ENCODE measurements at places on chromosomes 13 and 19. TPM values are rescaled to one million over a fixed set of nuclear protein-coding genes. Genes with fewer than 3 reads are reported as not detected.

GRCh38 chr19:32550666-32551065 is 30.3 kb upstream of the PDCD5 start:
- no peak for DNase-seq

- no peak for DNase-seq
These were observed 46.2 kb downstream of the MYO9B start for GRCh38 chr19:17121736-17122293.

- no peak for DNase-seq
These were observed 7.0 kb upstream of the ZC3H4 start for GRCh38 chr19:47120470-47121067.

GRCh38 chr19:38411041-38411712 is 8.3 kb downstream of the FAM98C start:
- DNase-seq, result no peak

GRCh38 chr19:35011091-35011689 is 11.1 kb downstream of the GRAMD1A start:
- DNase-seq, result peak; percentile 87

GRCh38 chr13:20161275-20161950 is 561 bp upstream of the GJA3 start:
- DNase-seq, result peak; percentile 88

- DNase-seq, result peak; percentile 76
These were observed 3.6 kb downstream of the FAM187B start for GRCh38 chr19:35224681-35225571.

GRCh38 chr13:26785838-26786630 is 25.4 kb upstream of the GPR12 start:
- DNase-seq, result peak; percentile 91

DNA sequence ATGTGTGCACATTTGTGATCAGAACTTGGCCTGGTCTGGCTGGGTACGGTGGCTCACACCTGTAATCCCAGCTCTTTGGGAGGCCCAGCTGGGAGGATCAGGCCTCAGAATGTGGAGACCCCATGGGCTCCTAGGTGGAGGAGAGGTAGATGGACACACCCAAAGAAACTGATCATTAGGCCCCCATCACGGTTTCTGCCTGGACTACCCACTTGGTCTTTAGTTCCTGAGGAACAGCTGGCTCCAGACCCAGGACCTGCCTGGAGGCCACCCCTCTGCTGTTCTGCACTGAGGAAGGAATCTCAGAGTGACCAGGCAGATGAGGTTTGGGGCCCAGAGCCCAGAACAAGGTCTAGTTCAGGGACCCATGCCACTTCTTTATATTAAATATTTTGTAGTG is 1.5 kb downstream of the CBLC start:
- no peak for DNase-seq

DNA sequence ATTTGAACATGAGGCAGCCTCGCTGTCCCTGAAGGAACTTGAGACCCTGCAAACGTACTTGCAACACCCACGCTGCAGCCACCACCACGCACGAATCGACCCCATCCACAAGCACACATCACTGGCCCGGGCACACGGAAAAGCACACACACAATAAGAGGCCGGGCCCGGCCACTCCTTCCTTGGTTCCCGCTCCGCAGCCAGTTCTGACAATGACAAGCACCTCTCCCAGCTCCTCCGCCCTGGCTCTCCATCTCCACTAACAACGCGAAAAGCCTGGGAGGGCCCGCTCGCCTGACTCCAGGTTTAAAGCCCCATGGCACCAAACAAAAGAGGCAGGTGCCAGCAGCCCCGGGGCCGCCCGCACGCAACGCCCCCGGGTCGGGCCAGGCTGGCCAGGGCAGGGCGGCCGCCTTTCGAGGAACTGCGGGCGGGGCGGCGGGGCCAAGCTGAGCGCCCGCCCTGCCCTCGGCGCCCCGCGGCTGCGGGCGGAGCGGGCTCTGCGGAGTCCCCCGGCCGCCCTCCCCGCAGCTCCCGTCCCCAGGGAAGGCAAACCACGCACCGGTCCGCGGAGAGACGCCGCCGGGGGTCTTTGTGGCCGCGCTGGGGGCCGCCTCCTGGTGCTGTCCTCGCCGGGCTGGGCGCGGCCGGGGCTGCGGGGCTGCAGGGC is 495 bp downstream of the DCLK1 start:
- no peak for DNase-seq

DNA sequence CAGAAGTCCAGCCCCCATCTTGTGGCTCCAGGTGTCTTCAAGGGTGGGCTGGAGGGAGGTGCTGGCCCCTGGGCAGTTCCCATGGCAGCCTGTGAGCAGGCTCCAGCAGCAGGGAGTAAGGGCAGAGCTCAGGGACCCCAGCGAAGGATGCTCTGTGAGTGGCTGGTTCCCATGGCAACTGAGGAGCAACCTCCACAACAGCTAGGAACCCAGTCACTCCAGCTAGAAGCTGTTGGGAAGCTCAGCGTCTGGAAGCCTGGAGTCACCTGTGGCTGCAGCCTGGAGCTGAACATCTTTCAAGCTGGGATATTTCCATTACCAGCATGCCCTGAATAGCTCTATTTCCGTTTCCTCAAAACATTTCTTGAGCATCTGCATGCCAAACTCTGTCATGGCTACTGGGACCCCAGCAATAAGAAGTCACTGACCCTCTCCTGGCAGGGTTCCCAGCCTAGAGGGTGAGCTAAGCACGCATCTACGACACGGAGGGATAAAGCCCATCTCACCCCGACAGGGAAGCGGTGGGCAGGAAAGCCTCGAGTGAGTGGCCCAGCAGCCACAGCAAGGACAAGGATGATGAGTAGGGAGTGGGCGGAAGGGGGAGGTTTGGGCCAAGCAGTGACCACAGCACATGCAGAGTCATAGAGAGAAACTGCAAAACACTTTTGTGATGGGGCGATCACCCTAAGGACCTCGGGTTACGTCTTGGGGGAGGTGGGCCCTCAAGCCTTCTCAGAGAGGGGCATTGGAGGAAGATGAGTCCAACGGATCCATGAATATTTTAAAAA is 52.6 kb downstream of the ALOX5AP start:
- DNase-seq, result no peak

DNA sequence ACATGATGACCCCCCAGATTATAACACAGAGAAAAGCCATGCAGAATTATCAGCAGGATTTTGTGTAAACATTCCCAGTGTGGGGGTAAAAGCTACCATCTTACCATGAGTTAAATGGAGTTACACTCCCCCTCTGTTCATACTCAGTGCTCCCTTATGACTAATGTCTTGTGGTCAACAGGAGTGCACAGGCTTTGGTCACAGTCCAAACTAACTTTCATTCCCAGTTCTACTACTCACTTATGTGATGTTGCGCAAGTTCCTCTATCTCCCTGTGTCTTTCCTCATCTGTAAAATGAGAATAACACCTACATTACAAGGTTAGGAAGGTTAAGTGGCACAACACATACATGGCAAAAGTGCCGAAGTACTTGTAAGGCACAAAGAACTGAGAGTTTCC is 277.9 kb downstream of the RBM26 start:
- DNase-seq, result no peak

DNA sequence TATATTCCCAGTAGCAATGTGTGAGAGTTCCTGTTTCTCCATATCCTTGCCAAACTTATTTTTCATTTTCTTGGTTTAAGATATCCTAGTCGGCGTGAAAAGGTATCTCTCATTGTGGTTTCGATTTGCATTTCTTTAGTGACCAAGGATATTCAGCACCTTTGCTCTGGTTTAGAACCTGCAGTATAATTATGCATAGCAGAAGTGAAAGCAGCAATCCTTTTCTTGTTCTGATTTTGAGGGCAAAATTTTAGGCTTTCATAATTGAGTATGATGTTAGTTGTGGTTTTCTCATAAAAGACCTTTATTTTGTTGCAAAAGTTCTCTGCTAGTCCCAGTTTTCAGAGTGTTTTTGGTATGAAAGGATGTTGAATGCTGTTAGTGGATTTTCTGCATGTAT is 491.0 kb downstream of the FGF9 start:
- DNase-seq, result no peak

DNA sequence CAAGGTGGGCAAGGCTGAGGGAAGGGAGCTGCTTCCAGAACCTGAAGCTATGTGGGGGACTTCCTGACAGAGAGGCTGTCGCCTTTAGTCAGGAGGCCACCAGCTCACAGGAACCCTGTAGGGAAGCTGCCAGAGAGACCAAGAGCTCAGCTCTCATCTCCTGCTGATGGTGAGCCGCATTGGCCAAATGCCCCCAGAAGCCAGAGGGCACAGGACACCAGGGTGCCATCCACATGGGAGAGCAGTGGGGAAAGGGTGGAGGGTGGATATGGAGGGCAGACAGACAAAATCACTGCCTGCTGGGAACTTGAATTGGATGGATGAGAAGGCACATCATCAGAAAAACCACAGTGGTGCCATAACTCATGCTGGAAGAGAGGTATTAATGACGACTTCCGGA is 36.0 kb downstream of the SERP2 start:
- no peak for DNase-seq

GRCh38 chr13:41273831-41274441 is 10.6 kb upstream of the MTRF1 start:
- no peak for DNase-seq

GRCh38 chr19:55605637-55606470 is at the start of gene ZNF865:
Gene ZNF865 (plus strand): TSS chr19:55605647. CDS start chr19:55613619, 7,972 bp downstream.
- DNase-seq, result peak; percentile 89

DNA sequence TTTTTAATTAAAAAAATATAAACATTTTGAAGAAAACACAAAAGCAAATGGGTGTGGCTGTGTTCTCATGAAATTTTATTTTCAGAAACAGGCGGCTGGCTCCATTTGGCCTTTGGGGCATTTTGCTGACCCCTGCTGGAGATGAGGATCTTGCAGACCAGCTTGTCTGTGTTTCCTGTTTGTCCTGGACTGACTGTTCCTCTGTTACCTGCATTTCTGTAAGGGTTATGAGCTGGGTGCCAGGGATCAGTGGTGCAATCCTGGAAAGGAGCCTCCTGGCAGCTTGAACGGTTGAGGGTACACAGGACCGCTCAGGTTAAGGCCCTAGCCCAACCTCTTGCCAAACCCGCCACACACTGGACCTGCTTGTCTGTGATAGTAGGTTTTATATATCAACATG is 49.9 kb downstream of the ZNF787 start:
- DNase-seq, result peak; percentile 34

GRCh38 chr19:51070334-51071094 is 5.6 kb upstream of the KLK13 start:
- DNase-seq, result no peak

- no peak for DNase-seq
These were observed 8.1 kb downstream of the BLOC1S3 start for GRCh38 chr19:45186509-45187334.

DNA sequence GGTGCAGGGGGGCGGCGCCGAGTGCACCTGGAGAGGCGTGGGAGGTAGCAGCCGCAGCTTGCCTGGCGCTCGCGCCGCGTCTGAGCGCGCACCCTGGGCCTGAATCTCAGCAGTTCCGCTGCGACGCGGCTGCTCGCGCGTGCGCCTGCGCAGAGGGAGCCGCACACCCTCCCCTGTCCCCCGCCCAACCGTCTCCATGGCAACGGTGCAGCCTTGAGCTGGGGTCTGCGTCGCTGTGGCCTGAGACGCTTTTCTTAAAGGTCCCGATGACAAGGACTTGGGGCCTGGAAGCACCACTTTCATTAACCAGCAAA is at the start of gene PNMA8B:
PNMA8B (minus strand) TSS at position 82 of the 314 bp plus-strand sequence. CDS start 402 bp downstream, outside the sequence.
- DNase-seq, result peak; percentile 83

GRCh38 chr19:48252609-48253008 is 3.1 kb downstream of the CARD8 start:
- DNase-seq, result no peak

DNA sequence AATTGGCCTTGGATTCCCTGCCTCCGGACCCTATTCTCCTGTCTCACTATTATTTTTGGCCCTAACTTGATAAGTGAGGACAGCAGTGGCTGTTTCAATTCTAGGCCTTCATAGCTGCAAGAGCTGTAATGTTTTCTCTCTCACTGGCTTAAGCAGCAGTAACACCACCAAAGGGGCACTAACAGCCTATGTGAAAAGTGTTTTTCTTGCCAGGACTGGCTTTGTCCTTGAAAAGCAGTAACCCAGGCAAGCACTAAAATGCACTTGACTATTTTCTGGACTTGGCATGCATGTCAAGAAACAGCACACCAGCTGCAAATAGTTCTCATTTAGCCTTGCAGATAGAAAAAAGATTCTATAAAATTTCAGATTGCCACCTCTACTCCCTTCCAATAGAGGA is 9.3 kb upstream of the FBXL3 start:
- DNase-seq, result no peak

DNA sequence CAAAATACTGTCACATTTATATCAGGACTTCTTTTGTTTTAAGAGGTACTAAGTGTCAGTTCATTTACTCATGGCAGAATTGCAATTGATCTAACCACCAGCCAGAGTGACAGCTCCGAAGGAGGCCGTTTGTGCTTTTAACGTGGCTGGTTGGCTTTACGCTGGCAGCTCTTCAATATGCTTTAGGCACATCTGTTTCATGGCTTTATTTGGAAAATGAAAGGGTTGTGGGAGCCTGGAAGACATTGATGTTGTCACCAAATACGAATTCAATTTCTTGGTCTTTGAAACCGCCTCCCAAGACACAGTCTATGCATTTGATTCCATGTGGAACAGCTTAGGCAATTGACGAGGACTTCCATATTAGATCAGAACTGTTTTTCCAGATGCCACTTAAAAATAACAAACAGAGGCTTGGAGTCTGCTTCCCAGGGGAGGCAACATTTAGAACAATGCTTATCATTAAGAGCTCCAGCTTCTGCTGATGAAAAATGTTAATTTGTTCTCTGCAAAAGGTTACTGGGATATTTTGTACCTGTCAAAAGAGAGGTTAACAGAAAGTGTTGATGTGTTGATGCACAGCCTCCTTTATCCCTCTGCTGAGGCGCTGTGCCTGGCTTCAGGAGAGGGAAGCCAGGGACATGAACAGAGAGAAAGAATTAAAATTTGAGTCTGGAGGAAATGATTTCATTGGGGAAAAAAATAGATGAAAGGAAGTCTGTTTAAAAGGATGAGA is 64.0 kb upstream of the TNFRSF19 start:
- DNase-seq, result no peak

DNA sequence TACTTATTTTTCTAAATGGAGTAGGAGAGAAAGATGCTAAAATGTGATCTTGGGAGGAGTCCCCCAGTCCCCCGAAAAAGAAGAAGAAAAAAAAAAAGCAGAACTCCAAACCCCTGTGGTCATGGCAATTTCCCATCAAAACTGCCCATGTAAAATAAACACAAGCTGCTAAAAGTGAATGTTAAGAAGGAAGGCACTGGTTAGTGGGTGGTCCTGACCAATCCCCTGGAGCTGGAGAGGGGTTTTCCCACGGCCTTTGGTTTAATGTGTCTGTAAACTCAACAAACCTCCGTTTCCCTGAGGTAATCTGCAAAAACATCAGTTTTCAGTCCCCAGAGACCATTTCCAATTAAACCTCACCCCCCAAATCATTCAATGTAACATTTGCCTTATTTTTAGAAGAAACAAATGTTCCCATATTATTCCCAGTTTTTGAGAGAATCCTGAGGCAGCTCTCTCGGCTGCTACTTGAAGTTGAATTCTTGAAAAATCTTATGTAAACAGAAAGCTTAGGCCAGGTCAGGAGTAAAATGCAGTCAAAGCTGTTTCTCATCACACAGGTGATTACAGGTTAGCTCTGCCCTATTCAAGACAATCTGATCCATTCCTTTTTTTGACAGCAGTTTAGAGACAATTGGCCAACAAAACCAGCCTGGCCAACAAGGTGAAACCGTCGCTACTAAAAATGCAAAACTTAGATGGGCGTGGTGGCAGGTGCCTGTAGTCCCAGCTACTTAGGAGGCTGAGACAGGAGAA is 17.0 kb downstream of the RAB3D start:
- no peak for DNase-seq

The TLE2 gene
- total RNA-seq, result 88.0 TPM

The FXYD7 gene
- total RNA-seq, result 1.2 TPM

The ATP1A3 gene
- total RNA-seq, result 1.9 TPM

The NRTN gene
- total RNA-seq, result 0.72 TPM

The MEF2B gene
- 6.7 TPM for total RNA-seq

The SPC24 gene
- 3.6 TPM for total RNA-seq

The SELENOV gene
- total RNA-seq, result not detected

The HIF3A gene
- total RNA-seq, result 112 TPM
